Prostate gland (tissue), 2 donors: ENCODE measurements at places on chromosomes 3 and 15. TPM values are rescaled to one million over a fixed set of nuclear protein-coding genes. Genes with fewer than 3 reads are reported as not detected.
A peak's percentile ranks its signal among the peaks of the same experiment; 100 is the strongest.

GRCh38 chr15:68354923-68355322 is 77.0 kb downstream of the ITGA11 start:
- DNase-seq: no peak

DNA sequence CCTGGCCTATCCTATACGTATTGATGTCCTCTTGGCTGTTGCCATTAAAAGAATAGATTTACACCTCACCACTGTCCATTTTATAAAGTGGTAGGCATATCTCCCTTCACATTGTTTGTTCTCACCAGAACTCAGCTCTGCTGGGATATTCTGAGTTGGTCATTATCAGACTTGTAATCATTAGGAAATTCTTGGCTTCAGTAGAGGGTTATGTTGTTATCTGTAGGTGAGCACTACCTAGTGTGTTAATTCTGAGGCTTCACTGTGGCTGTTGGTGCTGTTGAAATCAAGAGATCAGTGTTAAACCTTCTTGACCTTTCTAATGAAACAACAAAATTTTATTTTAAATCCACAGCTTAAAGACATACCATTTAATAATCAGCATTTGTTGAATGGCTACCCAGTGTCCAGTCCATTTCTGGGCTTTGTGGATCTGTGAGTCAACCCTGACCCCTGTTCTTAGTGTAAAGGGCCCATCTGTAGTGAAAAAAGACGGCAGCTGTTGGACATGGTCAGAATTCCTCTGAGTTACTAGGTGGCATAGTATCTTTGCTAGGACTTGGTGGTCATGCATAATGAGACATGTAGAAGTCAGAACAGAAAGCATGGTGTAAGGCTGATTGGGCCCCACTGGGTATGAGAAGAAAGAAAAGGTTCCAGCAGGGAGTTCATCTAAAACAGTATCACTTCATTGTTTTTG is 32.9 kb upstream of the P4HTM start:
- DNase-seq: no peak

DNA sequence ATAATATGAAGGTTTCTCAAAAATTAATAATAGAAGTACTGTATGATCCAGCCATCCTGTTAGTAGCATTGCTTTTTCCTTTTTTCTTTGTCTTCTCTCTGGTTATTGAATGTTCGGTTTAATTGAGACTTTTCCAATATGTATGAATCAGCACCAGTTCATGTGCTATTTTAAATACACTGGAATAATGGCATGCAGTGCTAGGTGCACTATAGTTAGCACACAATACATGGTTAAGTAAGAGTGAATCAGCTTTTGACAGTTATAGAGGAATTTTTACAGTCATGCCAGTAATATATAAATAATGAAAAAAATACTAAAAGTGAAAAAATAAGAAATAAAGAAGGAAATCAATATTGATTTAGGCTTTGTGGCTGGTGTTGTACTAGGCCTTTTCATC is 113.8 kb upstream of the STRIT1 start:
- DNase-seq: no peak

GRCh38 chr3:55756976-55757375 is 269.9 kb upstream of the WNT5A start:
- no peak for DNase-seq

GRCh38 chr3:123791417-123791816 is 92.7 kb downstream of the MYLK start:
- DNase-seq: no peak

DNA sequence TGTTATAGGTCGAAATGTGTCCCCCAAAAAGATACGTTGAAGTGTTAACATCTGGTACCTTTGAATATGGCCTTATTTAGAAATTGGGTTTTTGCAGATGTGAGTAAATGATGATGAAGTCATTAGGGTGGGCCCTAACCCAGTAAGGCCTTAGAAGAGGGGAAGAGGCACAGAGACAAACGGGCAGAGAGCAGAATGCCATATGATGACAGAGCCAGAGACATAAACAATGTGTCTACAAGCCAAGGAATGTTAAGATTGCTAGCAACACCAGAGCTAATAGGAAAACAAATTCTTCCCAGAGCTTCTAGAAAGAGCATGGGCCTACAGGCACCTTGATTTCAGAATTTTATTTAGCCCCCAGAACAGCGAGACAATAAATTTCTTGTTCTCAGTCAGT is 693.1 kb upstream of the NECTIN3 start:
- DNase-seq: no peak

- no peak for DNase-seq
These were observed 8.5 kb upstream of the FANCD2 start for GRCh38 chr3:10017636-10018292.

DNA sequence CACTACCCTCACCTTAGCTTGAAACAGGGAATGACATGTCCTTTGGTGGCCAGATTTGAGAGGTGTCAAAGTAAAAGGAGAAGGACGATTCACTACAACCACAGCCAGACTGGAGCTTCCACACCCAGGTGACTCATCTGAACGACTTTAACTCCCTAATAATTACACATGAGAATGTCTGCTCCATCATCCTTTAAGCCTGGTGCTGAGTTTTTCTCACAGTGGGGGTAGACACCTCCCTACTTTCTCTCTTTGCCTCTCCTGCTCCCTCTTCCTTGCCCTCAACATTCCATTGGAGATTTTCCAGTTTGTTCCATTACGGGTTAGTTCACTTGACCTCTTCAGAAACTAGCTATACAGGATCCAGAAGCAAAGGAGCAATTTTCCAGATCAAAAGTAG is 154.3 kb upstream of the BHLHE40 start:
- DNase-seq: no peak

DNA sequence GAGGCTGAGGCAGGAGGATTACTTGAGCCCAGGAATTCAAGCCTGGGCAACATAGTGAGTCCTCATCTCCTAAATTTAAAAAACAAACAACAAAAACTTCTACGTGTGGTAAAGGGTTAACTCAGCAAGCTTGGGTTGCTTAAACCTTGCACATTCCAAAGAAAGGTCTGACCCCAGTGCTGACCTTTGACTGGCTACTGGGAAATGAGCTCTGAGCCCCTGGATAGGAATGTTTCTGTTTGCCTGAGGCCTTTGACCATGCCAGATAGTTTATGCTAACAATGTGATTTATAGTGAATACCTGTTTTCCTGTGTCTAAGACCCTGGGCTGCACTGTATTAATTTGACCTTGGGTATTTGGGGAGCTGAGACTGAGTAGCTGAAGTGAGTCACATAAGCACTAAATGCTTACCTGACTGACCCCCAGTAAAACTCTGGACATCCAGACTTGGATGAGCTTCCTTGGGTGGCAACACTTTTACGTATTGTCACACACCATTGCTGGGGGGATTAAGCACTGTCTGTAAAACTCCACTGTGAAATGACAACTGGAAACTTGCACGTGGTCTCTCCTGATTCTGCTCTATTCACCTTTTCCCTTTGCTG is 20.7 kb downstream of the TCAIM start:
- no peak for DNase-seq

DNA sequence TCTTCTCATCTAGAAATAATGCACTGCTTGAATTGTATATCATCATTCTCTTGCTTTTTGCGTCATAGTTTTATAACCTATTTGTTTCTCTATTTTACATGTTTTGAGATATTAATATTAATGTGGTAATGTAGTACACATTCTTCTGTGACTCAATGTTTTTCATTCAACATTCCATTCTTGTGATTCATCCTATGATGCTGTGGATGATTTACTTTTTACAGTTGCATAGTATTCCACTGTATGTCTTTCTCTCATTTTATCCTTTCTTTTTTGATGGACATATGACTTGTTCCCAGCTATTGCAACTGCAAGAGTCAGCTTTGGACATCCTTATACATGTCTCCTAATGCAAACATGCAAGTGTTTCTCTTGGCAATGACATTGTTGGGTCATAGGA is 20.6 kb upstream of the VEPH1 start:
- no peak for DNase-seq

DNA sequence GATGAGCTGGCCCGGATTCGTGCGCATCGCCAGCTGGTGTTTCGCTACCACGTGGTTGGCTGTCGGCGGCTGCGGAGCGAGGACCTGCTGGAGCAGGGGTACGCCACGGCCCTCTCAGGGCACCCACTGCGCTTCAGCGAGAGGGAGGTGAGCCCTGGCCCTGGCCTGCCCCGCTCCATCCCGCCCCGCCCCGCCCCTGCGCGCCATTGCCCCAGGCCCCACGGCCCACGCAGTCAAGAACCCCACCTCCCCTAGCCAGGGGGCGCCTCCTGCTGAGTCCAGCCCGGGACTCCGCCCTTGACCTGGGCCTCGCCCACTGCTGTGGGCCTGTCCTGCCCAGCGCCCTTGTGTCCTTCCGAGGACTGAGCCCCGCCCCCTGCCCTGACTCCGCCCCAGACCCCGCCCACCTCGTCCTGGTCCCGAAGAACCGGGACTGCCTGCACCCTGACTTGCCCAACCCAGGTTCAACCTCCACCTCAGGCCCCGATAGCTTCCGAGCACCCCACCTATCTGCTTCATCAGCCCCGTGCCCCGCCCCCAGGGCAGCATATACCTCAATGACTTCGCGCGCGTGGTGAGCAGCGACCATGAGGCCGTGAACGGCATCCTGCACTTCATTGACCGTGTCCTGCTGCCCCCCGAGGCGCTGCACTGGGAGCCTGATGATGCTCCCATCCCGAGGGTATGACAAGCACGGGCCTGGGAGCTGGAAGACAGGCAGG is 14.8 kb downstream of the NT5DC2 start:
- no peak for DNase-seq

DNA sequence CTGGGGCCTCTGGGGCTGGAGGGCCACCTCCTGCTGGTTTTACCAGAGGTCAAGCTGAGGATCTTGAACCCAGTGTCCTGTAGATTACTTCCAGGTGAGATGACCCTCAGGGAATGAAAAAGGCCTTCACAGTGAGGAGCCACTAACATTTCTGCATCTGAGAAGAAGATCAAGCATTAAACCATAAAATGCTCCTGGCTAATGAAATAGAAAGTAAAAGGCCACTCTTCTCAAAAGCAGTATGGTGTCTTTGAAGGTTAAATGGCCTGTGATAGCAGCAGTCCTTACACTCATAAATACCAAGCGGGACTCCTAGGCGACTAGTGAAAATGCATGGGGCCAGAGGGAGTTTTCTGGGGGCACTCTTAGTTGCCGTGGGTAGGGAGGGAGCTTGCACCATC is 47.0 kb upstream of the RGMA start:
- DNase-seq: no peak

GRCh38 chr3:162489853-162490252 is 993.2 kb downstream of the OTOL1 start:
- DNase-seq: no peak

GRCh38 chr15:94777037-94777436 is 545.7 kb downstream of the MCTP2 start:
- DNase-seq: no peak

DNA sequence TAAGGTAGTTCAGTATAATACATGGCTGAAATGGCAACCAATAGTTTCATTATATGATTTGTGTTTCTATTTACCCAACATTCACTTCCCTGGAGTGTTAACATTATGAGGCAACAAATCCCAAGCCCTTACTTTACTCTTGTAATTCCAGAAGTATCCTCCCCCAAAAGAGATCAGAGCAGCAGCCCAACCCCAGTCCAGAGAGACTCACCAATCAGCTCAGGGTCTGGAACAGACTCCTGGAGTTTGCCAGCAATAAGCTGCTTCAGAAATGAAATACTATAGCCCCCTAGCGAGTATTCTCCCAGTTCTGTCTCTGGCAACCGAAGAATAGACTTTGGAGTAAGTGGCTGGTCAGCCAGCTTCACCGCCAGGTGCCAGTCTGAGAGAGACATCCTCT is 2.5 kb downstream of the UBL7 start:
- no peak for DNase-seq

GRCh38 chr15:87910301-87910700 is 346.2 kb downstream of the NTRK3 start:
- DNase-seq: no peak

DNA sequence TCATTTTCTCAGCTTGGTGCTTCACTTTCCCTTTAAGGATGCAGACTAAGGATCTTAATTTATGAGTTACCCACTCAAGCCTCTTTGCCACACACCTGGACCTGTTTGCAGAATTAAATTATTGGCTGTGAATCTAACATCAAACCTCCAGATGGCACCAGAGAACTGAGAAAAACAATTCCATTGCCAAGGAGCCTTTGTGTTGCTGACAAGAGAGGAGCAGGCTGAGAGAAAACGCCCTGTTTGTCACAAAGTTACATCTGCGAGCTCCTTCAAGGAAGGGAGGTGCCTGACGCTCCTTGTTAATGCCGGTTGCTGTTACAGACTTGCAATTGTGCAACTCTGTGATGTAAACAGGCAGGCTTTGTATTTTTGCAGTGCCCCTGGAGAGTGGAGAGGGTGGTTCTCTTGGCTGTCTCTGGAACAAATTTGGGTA is 36.3 kb upstream of the TMC3 start:
- DNase-seq: peak; percentile 48

GRCh38 chr15:35440265-35440664 is 105.7 kb downstream of the DPH6 start:
- DNase-seq: no peak

DNA sequence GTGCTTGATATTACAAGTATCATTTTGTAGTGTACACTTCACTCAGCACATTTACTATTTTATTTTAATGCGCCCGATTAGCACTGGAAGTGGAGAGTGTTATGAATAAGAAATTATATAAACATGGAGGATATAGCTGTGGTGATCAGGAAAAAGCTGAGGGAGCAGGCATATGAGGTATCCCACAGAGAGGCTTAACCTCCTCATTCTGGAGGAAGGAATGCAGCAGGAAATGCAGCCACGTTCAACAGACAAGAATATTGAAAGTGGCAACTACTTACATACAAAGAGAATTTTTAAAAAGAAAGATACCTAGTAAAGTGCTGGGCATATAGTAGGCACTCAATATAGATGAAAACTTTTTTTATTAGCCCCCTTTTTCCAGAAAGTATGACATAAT is 166.0 kb upstream of the SATB1 start:
- no peak for DNase-seq

GRCh38 chr15:75928680-75929608 is 25.3 kb downstream of the FBXO22 start:
- DNase-seq: no peak

Gene LRRC31
- total RNA-seq: 0.91 TPM

Gene CAPN3
- 5.3 TPM for total RNA-seq

Gene CSPG5
- 1.2 TPM for total RNA-seq

Gene DZIP1L
- total RNA-seq: 10.2 TPM

Gene ITIH1
- not detected for total RNA-seq

Gene SAXO2
- 4.0 TPM for total RNA-seq

Gene DALRD3
- 60.3 TPM for total RNA-seq

Gene RARRES1
- total RNA-seq: 67.9 TPM

Gene MUC13
- 1.3 TPM for total RNA-seq

Gene SERPINI1
- 2.3 TPM for total RNA-seq

Gene MYD88
- 30.8 TPM for total RNA-seq

Gene BFSP2
- total RNA-seq: not detected
